ENCODE measurements at places on chromosomes 4 and X.

DNA sequence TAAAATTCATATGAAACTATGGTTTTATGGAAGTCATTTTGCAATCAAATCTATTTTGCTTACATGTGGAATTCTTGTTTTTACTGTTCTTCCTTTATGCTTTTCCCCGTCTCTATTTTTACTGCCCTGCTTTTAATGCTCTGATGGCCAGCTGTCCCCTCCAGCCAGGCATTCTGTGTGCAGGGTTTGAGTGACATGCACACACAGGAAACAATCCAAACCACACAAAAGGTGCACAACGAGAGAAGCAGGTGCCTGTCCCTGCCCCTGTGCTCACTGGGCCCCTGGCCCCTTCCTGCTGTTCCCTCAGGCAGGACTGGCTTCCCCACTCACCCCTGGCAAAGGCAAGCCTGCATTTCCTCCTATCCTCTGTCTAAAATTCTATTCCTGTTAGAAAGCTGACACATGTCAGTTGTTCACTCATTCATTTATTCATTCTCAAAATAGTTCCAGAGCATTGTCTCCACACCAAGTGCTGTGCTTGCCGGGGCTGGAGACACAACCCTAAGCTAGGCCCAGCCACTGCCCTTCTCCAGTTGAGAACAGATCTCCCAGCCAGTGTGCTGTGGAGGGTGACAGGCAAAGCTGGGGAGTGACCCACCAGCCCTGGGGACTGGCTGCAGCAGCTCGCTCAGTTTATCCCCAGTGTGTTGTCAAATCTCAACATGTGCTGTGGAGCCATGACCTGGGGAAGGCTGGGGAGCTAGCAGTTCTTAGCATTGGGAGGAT, 346.3 kb downstream of the FBXW7 start:
- no peak for DNase-seq

DNA sequence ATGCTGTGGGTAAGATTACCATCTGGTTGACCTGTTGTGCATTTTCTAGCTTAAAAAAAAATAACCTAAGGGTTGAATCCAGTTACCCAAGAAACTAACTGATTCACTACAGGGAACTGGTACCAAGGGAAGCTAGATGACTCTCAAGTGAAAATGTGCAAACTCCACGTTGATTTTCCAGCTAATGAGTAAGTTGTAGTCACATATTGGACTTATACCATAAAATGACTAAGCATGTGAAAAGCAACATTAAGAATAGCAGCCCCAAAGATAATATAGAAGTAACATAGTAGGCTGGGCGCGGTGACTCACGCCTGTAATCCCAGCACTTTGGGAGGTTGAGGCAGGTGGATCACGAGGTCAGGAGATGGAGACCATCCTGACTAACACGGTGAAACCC, 270.9 kb downstream of the SPRY1 start:
- no peak for DNase-seq

DNA sequence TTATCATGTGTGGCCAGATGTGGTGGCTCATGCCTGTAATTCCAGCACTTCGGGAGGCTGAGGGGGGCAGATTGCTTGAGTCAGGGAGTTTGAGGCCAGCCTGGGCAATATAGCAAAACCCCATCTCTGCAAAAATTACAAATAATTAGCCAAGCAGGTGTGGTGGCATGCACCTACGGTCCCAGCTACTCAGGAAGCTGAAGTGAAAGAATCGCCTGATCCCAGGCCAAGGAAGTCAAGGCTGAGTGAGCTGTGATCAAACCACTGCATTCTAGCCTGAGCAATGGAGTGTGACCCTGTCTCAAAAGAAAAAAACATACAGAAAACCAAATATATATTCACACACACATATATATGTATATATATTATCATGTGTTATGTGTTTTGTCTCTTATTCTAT, 15.0 kb downstream of the APELA start:
- DNase-seq: no peak

GRCh38 chr4:171221181-171221580, 592.0 kb upstream of the GALNTL6 start:
- DNase-seq: no peak

DNA sequence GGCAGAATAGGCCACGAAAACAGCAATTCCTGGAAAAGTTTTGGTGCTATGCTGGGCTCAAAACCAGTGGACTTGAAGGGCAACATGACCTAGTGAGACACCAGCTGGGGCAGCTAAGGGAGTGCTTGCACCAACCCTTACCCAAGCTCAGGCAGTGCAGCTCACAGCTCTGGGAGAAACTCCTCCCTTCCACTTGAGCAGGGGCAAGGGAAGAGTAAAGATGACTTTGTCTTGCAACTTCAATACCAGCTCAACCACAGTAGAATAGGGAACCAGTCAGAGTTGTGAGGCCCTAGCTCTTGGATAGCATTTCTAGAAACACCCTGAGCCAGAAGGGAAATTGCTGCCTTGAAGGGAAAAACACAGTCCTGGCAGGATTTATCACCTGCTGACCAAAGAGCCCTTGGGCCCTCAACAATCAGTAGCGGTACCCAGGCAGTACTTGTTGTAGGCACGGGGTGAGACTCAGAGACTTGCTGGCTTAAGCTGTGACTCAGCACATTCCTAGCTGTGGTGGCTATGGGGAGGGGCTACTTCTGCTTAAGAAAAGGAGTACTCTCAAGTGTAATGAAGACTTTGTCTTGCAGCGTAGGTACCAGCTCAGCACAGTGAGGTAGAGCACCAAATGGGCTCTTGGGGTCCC, 19.7 kb upstream of the ABCG2 start:
- DNase-seq: no peak

- no peak for DNase-seq
Observed at GRCh38 chr4:111464251-111465045, 680.8 kb upstream of the FAM241A start.
